ENCODE measurements at places on chromosomes 5 and 9.
A peak's percentile ranks its signal among the peaks of the same experiment; 100 is the strongest.

DNA sequence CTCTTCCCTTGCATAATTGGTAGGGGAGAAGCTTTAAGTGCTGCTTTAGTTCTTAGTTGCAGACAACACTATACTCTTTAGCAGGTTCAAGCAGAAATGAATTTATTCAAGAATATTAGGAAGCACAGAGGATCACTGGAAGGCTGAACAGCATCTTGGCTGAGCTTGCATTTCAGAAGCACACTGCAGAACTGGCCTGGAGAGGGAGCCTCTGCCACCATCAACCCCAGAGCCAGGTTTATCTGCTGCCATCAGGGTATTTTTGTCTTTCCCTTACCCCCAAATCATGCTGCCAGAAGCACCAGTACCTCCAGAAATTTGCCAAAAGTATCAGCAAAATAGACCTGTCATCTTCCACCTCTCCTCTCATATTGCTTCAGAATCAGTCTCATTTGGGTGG is 440.7 kb downstream of the DMAC1 start:
- DNase-seq = no peak

DNA sequence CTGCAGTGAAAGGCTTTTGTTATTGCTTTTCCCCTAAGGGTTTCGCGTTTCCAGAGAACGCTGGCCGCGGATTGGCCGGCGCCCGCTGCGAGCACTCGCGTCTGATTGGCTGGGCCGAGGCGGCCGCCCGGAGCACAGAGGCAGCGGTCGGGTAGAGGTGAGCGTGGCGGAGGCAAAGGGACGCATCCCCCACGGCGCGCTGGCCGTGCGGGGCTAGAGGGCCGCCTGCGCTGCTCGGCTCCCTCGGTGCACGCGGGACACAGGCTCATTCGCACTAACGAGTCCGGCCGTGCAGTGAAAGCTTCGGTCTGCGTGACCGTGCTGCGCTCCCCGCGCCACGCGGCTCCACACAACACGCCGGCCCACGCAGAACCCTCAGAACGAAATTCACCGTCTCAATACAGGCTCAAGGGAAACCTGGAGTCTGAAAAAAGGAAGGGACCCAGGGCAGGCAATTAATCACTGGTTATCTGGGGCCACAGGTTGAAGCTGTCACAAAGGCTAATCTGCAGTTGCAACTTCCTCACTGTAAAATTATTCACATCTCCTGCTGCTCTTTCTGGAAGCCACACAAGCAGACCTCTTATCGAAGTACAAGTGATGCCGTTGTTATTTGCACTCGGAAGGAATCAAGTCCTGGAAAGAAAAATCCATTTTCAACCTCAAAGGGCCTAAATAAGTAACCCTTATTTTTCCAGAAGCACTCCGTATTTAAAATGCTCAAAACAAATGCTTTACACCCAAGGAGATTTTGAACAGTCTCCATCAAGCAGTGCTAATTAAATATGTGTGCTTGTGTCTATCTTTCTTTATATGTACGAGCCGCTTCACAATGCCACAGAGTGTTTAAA is 94.6 kb downstream of the ZNF608 start:
- no peak for DNase-seq

GRCh38 chr5:83714810-83715209 is 5.8 kb downstream of the HAPLN1 start:
- no peak for DNase-seq

- DNase-seq = no peak
Observed at GRCh38 chr9:89116064-89116804, 62.4 kb downstream of the SHC3 start.

DNA sequence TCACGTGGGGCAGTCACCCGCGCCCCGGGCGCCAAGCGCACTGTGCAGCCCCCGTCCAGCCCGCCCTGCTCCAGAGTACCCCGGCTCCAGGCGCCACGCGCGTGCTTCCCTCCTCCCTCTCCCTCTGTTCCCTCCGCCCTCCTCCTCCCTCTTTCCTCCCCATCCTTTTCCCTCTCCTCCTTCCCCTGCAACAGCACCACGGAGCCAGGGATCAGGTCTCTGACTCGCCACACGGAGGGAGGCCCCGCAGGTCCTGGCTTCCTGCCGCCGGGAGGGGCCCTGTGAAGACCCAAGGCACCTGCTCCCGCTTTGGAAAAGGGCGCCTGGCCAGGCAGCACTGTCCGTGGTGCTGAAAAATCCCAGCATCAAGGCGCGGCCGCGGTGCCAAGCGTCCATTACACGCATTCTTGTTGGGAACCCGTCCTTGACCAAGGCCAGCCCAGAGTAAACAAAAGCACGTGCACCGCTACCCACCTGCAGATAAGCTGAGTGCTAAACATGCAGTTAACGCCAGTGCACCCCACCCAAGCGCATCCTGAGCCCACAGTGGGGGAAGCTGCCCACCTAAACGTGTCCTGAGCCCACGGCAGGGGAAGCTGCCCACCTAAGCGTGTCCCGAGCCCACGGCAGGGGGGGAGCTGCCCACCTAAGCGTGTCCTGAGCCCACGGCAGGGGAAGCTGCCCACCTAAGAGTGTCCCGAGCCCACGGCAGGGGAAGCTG is 21.7 kb downstream of the SLC6A18 start:
- DNase-seq = no peak

- DNase-seq = no peak
Observed at GRCh38 chr9:123399803-123400378, 43.9 kb downstream of the CRB2 start.

DNA sequence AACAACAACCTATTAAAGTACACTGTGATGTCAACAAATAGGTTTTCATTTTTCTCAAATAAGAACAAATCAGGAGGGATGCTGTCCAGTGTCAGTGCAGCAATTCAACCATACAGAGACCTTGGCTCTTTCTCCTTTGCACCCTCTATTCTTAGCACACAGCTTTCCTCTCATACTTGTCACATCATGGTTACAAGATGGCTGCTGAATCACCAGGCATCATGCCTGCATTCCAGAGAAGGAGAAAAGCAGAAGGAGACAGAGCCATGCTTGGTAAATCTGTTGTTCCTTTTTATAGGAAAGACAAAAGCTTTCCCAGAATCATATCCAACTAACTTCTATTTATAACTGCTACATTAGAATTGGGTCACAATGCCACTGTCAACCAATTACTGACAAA is 124.7 kb upstream of the VLDLR start:
- DNase-seq = no peak

- no peak for DNase-seq
Observed at GRCh38 chr5:168188182-168188581, 103.3 kb upstream of the WWC1 start.

GRCh38 chr5:150801117-150801927 is 22.8 kb downstream of the SMIM3 start:
- peak; percentile 6 for DNase-seq

GRCh38 chr5:169067751-169068173 is 233.2 kb downstream of the SLIT3 start:
- DNase-seq = no peak

DNA sequence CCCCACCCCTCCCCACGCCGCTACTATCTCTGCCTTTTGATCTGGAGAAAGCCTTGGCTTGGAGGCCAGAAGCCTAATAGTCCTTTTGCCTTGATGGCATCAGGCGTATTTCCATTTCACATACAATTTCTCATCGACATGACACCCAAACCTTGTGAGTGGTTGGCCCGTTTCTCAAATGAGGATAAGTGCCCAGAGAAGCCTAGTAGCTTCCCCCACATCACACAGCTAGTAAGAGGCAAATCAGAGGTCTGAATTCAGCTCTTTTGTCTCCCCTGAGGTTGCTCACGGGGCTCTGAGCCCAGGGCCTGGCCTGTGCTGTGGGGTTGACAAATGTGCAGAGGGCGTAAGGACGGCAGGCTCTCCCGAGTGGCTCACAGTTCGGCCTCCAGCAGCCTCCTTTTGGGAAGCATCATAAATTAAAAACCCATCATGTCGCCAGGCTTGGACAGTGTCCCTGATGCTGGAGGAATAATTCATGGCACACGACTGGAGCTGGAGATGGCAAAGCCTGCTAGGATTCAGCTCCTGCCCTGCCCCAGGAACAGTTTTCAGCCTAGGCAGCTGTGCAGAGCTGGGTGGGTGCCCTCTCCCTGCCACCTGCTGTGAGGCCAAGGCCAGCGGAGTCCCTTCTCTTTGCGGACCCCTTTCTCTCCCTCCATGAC is 263.8 kb downstream of the NSG2 start:
- DNase-seq = no peak

- DNase-seq = no peak
Observed at GRCh38 chr9:104879555-104880309, 48.2 kb downstream of the ABCA1 start.

DNA sequence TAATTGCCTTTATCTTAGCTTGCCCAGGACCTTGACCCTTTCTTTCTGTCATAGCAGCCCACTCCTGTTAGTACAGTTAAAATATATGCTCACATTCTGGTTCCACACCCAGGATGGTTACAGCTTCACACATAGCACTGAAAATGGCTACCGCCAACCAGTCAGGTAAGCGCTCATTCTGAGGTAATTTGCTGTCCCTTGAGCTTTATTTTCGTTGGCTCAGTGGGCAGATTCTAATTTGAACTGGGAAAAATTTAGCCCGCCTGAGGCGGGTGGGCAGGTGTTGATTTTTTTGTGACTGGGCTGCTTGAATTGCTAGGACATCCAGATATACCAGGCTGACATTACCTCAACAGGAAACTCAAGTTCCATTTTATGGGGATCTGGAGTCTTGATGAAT is 137.5 kb downstream of the KCTD16 start:
- no peak for DNase-seq

DNA sequence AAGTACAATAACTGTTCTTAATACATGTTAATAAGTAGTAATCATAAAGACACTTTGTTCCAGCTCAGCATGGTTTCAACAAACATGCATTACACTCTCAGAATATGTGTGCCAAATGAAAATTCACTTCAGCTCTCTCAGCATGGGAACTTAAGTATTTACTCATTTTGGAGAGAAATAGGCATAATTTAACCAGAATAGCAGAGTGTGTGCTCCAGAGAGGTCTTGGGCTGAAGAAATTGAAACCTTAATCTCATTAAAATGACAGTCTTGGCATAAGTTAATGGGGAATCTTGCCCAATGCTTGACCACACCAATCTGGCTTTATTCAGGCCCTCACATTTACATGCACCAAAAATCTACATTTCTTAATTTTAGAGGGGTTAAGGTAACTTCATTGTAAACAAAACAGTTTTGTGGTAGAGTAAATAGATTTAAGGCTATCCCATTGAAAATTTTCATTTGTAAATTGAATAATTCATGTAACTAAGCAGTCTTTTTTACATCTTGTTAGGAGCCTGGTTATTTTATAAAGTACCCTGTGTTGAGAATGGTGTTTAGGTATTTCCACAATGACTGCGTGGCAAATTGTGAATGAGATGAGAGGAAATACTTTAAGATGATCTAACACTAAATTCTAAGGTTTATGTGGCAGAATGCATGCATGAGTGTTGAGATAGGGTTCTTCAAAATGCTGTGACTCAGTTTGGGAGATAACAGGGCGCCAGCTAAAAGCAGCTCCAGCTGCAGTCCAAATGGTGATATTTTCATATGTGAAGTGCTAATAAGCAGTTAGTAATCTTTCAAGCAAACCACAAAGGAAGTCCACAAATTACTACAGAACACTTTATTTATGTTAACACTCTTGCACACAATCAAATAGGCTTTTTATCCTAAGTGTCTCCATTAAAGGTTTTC is 11.3 kb upstream of the LOX start:
- DNase-seq = no peak

- peak; percentile 31 for DNase-seq
Observed at GRCh38 chr9:79975621-79976256, 404.0 kb downstream of the TLE4 start.

- DNase-seq = no peak
Observed at GRCh38 chr5:16615741-16616535, 859 bp downstream of the RETREG1 start.

GRCh38 chr9:120603591-120603990 is 23.6 kb upstream of the CDK5RAP2 start:
- DNase-seq = no peak

GRCh38 chr9:107614765-107615164 is 125.2 kb upstream of the KLF4 start:
- no peak for DNase-seq

GRCh38 chr5:2375757-2376250 is 375.7 kb downstream of the IRX2 start:
- no peak for DNase-seq

DNA sequence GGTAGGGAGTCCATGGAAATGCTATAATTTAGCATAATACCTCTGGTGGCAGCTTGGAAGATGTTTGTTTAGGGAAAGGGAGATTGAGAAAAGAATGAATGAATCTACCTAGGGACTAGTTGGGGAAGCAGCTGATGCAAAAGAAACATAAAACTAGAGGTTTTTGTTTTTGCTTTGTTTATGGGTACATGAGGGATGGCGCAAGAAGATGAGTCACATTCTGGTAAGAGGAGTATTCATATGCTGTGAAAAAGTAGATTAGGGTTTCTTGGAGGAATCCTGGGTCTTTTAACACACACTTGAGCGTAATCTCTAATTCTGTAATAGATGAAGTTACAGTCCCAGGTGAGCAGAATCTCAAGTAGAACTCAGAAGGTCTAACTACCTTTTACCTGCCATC is 17.1 kb downstream of the C9orf43 start:
- DNase-seq = no peak

- no peak for DNase-seq
Observed at GRCh38 chr9:19408316-19408692, 505 bp upstream of the ACER2 start.

GRCh38 chr5:10707198-10708142 is 53.6 kb downstream of the DAP start:
- no peak for DNase-seq

DNA sequence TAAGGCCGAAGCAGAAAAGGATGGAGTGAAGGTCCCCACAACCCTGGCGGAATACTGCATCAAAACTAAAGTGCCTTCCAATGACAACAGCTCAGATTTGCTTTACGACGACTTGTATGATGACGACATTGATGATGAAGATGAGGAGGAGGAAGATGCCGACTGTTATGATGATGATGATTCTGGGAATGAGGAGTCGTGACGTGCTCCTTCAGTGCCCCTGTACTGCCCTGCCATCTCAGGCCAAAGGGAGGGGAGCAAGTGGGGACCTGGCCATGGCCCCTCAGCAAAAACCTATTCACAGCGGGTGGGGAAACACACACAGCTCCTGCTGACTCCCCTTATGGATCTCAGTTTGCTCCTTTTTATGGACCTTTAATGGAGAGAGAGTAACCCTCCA is 100.1 kb downstream of the UBE2R2 start:
- DNase-seq = no peak

DNA sequence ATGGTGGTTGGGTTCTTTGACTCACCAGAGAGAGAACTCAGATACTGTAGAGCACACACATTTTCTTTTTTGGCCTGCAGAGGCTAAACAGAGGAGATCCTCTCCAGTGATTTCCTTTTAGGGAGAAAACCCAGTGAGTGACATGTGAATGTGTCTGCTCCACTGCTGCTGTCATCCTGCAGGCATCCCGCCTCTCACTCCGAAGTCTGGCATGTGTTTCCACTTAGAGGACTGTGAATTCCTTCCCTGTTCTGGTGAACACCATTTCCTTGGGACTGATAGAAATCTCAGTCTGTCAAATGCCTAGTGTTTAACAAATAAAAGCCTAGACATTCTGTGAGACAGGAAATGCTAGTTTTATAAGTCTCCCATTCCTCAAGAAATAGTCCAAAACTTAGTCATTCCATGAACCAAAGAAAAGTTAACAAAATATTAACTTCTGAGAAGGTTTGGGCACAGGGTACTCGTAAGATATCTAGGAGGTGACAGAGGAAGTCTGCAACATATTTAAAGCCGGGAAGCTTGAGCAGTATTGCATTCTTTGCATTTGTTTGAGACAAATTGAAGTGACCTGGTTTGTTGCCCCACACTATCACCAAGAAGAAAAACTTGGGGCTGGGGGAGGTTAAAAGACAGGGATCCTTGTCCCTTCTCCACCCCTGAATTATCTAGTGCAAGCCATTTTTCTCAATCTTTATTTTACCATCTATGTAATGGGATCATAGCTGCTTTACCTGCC is 74.9 kb upstream of the NIPAL4 start:
- no peak for DNase-seq
